Stimulated activated CD8-positive, alpha-beta memory T cell treated with anti-CD3 and anti-CD28 coated beads, Interleukin-12 subunit alpha, Interleukin-12 subunit beta, amount 100 ng/mL, for 4 hours (primary cell): ENCODE measurements at places on chromosomes 5 and 9.

GRCh38 chr9:91117474-91117891 lies 244.2 kb downstream of the AUH start:
- no peak for DNase-seq

- DNase-seq, result peak; percentile 17
Measured at GRCh38 chr5:172881691-172882370, 47.8 kb downstream of the ERGIC1 start.

DNA sequence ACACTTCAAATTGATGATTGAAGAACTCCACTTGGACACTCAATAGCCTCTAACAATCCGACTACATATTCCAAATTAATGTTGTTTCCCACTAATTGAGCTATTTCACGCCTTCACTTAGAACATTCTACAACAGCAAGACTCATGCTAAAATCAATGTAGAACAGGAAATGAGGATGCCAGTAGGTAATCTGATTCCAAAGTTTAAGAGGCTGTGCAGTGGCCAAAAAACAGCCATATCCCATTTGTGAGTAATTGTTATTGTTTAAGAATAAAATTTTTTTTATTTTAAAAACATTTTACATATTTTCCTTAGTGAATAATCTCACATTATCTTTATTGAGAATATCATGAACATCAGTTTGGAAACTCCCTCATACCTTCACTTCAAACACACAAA lies 35.7 kb upstream of the GHR start:
- no peak for DNase-seq

- no peak for DNase-seq
Measured at GRCh38 chr9:20538092-20538491, 84.2 kb downstream of the MLLT3 start.
